ENCODE measurements at places on chromosomes 12 and 14. TPM values are rescaled to one million over a fixed set of nuclear protein-coding genes. Genes with fewer than 3 reads are reported as not detected.

- H3K27ac ChIP-seq, result no peak overlapping the region
- peaks cover 6% of the 10 kb centered on the region for H3K27me3 ChIP-seq
- peaks cover 16% of the 10 kb centered on the region for H3K4me1 ChIP-seq
- peak overlapping the region; percentile 49 for H3K4me3 ChIP-seq
- no peaks in the 10 kb centered on the region for H3K36me3 ChIP-seq
Measured at GRCh38 chr12:13179211-13180074, 17.1 kb upstream of the EMP1 start.

- no peak overlapping the region for H3K4me3 ChIP-seq
- peak; percentile 37 for DNase-seq
Measured at GRCh38 chr14:102544747-102545460, 35.3 kb upstream of the ANKRD9 start.

The ASCL1 gene
- total RNA-seq, result not detected

The GZMH gene
- 55.0 TPM for total RNA-seq

The HAL gene
- 0.25 TPM for total RNA-seq

Measured in activated CD8-positive, alpha-beta T cell treated with anti-CD3 and anti-CD28 coated beads for 36 hours (primary cell).